Uterus (tissue), 4 donors: ENCODE measurements at places on chromosomes 12 and 14. TPM values are rescaled to one million over a fixed set of nuclear protein-coding genes. Genes with fewer than 3 reads are reported as not detected.

- no peak for DNase-seq
- no peak overlapping the region for H3K4me3 ChIP-seq
- no peaks in the 10 kb centered on the region for H3K4me1 ChIP-seq
- no peaks in the 10 kb centered on the region for H3K36me3 ChIP-seq
- no peaks in the 10 kb centered on the region for H3K27me3 ChIP-seq
- no peak overlapping the region for H3K27ac ChIP-seq
Observed at GRCh38 chr14:20775043-20775442, 6.0 kb upstream of the RNASE6 start.

DNA sequence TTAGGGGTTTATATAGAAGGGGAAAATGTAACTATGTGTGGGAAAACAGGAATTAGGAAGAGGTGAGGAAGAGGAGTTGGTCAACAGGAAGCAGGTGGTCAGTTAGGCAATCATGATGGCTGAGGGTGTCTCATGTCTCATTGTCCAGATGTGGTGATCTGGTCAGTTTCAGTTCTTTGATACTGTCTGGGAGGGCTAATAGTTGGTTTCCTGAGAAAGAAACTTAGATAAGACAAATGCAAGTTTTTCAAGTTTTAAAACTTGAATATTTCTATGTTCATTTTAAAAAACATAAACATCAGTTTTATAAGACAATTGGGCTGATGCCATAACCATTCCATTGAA, 1121.8 kb upstream of the USP15 start:
- H3K27ac ChIP-seq, result no peak overlapping the region
- H3K27me3 ChIP-seq, result no peaks in the 10 kb centered on the region
- no peak overlapping the region for H3K4me3 ChIP-seq
- DNase-seq, result no peak
- H3K36me3 ChIP-seq, result no peaks in the 10 kb centered on the region

CLEC14A gene
- total RNA-seq, result 161 TPM

TOMM20L gene
- not detected for total RNA-seq

TSPAN19 gene
- total RNA-seq, result not detected
